ENCODE measurements at places on chromosomes 2 and 18.

GRCh38 chr2:219285894-219286425 lies 6.8 kb downstream of the DNAJB2 start:
- no peak for DNase-seq

GRCh38 chr2:30239308-30239985 lies 8.1 kb downstream of the LBH start:
- peak; percentile 31 for DNase-seq

GRCh38 chr18:50272568-50272967 lies 6.3 kb upstream of the CFAP53 start:
- no peak for DNase-seq

DNA sequence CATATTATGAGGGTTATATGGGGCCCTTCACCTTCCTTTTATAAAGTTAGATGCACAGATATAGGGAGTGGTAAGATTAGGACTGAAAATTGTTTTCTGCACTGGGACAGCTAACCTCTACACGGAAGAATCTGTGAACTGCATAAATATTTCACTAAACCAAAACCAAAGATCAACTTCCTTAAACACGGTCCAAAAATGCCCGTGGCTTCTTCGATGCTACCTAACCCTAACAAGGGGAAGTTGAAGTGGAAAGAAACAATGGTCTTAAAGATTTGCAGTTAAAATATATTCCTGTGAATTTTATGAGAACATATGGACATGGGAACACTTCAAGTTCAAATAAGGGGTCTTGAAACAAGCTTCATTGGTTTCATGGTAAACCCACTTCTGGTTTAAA lies 33.3 kb upstream of the PAX3 start:
- no peak for DNase-seq

DNA sequence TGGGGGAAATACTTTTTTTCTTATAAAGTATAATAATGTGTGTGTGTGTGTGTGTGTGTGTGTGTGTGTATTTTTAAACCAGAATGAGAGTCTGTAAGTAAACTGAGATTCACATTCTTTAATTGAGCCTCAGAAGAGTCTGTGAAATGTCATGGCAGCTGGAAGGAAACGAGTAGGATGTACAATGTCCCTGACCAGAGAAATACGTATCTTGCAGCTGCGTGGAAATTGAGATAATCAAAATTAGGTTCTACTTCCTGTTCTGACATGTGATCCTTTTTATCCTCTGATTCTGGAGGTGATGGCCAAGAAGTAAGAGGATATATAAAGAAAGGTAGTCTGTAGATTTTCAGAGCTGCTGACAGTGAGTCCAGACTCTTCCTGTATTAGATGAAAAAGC lies 50.0 kb downstream of the SH3RF3 start:
- no peak for DNase-seq

DNA sequence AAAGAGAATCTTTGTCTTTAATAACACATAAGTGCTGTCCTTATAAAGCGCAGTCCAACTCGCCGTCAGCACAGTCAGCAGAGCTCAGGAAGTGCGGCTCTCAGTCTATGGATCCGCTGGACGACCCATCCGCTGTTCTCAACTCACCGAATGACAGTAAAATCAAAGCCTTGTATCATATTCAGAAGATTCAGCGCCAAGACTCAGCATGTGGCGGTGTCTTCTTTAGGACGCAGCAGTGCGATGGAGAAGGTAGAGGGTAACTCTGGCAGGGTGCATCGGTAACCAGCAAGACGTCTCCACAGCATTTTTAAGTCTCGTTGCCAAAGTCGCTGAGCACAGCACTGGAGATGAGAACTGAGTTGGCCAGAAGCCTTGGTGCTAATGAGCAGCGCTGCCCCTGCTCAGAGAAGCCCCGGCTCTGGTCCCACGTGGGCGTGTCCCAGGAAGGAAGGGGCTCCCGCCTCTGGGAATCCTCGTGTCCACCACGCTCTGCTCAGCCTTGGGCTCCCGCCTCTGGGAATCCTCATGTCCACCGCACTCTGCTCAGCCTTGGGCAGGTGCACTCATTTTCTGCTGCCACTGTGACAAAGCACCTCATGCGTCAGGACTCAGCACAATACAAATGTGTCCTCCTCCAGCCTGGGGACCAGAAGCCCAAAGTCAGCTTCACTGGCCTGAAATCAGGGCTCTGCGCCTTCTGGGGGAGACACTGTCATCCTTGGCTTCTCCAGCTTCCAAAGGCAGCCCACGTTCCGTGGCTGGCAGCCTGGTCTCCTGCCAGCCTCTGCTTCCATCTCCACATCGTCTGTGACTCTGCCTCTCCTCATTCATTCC lies 238.0 kb upstream of the SALL3 start:
- no peak for DNase-seq
